ENCODE measurements at places on chromosomes 11 and 22. TPM values are rescaled to one million over a fixed set of nuclear protein-coding genes. Genes with fewer than 3 reads are reported as not detected.

GRCh38 chr11:12864316-12865156, 144.6 kb upstream of the RASSF10 start:
- DNase-seq = no peak

DNA sequence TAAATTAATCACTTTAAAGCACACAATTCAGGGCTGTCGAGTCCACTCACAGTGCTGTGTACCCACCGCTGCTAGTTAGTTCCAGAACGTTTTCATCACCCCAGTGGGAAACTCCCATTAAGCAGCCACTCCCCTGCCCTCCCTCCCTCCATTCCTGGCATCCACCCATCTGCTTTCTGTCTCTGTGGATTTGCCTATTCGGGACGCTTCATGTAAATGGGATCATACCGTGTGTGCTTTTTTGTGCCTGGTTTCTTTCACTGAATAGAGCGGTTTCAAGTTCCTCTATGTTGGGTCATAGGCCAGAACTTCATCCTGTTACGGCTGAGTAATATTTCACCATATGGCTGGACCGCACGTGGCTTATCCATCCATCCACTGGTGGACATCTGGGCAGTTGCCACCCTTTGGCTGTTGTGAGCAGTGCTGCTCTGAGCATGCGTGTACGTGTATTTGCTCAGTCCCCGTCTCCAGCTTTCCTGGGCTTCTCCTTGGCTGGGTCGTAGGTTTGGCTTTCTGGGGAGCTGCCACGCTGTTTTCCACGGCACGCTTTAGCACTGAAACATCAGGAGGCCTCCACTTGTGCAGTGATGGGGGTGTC, 30.1 kb downstream of the ARHGAP8 start:
- DNase-seq = no peak

DNA sequence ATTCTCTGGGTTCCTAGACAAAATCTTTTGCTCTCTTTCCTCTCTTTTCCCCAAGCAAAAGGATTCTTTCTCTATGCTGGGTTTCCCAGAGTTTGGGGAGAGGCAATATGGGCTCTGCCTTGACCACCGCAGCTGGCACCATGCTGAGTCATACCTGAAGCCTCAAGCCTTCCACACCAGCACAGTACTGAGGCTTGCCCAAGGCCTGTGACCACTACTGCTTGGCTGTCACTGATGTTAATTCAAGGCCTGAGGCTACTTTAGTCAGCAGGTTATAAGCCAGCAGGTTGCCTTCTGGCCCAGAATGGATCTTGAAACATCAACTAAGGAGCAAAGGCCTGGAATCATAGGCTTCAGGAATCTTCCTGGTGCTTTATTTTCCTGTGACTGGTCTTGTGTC, 185.3 kb downstream of the DYNC2H1 start:
- no peak for DNase-seq

The EMSY gene
- total RNA-seq = 34.8 TPM

DNA sequence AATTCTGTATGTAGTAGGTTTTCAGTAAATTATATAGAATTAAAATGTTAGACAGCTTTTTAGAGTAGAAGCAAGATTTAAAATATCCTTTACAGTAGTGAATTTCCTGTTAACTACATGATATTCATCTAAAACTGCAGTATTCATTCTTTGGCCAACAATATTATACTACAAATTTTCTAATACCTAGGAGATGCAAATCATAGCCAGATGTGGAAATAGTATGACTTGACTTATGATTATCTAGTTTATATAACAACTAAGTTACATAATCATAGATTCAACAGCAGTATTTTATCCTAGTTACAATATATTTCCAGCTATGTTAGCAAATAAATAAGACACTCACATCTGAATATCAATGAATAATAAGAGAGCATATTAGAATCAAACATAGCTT, 163.2 kb downstream of the MSANTD4 start:
- no peak for DNase-seq

The CCDC73 gene
- not detected for total RNA-seq

DNA sequence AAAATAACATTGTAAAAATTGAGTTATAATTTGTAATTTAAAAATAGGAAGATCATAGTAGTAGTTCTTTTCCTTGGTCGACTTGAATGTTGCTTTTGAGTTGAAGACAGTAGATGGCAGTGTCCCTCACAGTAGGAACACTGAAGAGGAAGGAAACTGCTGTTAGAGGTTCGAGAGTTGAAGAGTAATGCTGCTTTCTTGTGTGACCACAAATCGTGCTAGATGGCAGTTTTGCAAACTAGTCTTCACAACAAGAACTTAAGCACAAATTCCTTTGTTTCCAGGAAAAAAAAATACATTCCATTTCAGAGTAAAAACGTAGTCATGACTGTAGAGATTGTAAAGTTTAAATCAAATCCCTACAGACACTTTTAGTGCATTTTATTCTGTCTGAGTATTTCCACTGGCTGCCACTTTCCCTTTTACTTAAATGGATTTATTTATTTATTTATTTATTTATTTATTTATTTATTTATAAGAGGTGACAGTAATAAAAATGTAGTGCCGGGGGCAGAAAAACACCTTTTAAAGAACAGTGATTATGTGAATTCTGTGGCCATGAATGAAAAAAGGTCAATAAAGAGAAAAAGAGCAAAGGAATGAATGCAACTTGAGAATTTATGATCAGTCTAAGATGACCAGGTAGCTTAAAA, 54.6 kb downstream of the SPECC1L start:
- DNase-seq = peak; percentile 22

The KRTAP5-1 gene
- not detected for total RNA-seq

- no peak for DNase-seq
These were observed 16.7 kb upstream of the UCP3 start for GRCh38 chr11:74025467-74026166.

The DDIAS gene
- total RNA-seq = 28.7 TPM

The OR5B21 gene
- total RNA-seq = not detected

The APOL5 gene
- total RNA-seq = not detected

DNA sequence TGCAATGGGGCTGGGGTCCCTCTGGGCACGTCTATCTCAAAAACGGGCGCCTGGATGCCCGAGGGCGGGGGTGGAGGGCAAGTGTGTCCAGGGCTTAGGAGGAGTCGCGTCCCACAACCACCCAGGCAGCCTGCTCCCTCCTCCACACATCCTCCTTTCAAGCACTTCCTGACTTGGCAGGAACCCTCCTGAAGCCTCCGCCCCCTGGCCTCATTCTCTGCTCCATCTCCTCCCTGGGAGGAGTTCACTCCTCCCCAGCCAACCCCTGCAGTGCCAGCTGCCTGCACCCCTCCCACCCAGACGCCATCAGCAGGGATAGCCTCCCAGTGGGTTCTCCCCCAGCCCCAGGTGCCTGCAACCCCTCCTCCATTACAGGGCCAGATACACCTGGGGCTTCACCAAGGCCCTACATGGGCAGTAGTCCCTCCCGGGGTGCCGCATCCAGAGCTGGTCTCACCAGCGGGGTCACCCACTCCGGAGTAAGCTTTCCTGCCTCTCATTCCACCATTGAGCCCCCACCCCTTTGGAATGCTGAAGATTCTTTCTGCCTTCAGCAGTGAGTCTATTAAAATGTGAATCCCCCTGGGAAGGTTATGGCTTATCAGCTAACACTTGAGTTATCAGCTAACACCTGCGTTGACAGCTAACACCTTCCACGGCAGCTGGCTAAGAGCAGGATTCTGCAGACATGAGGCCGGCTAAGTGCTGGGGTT, 24.4 kb downstream of the RTN4R start:
- DNase-seq = peak; percentile 54

DNA sequence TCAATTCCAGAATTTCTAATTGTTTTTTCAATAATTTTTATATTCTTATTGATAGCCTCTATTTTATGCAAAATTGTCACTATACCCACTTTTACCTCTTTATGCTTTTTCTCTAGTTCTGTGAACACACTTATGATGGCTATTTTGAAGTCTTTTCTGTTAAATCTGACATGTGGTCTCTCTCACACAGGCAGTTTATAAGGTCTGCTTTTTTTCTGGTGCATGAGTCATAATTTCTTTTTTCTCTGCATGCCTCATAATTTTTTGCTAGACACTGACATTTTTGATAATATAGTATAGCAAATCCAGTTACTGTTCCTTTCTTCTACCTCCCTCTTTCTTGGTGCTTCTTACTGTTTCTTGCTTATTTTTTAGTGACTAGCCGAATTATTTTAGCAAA, 36.0 kb downstream of the ZBTB44 start:
- DNase-seq = no peak

The MUC15 gene
- not detected for total RNA-seq

DNA sequence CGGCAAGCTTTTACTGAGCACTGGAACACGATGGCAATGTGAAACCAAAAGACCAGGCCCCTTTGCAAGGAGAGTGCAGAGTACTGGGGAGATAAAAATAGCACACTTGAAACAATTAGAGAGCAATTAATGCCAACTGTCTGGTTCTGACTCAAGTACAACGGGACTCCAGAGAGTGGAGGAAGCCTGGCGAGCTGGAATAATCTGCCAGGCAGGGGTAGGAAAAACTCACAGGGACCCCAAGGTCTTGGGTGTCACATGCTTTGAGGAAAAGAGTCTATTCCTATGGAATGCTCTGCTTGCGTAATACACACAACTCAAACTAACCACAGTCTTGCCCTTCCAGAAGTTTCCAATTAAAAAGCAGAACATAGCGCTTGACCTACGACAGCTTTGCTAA, 113.0 kb upstream of the CLMP start:
- no peak for DNase-seq

DNA sequence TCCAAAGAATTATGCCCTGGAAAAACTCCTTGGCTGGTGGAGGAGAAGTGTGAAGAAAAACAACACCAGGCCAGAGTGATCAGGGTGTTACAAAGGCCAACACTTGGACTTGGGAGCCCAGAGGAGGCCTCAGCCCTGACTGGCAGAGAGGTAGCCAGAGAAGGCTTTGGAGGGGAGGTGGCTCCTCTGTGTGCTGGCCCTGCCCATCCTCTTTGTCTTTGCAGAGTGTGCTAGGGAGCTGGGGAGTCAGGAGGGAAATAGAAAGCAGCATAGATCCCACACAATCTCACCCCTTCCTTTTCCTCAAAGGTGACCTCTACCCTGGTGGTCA, 12.0 kb upstream of the P2RY6 start:
- no peak for DNase-seq

DNA sequence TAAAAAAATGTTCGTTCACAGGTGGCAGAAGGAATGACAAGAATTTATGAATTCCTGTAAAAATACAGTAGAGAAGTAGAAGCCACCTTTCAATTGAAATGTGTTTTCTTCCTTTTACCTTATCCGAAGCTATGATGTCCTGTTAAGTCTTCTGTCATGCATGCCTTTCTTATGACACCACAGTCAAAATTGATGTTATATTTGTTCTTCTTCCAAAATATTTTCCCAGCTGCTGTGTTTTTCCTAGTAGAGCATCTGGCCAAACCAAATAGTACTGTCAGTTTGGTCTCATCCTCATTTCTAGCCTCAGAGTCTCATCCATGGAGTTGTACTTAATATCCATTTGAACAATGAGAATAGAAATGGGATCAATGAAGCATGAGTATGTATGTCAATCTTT, 206.1 kb downstream of the PGR start:
- no peak for DNase-seq

The OR6T1 gene
- total RNA-seq = not detected

- no peak for DNase-seq
These were observed 10.3 kb downstream of the PRDM10 start for GRCh38 chr11:129992161-129992944.

DNA sequence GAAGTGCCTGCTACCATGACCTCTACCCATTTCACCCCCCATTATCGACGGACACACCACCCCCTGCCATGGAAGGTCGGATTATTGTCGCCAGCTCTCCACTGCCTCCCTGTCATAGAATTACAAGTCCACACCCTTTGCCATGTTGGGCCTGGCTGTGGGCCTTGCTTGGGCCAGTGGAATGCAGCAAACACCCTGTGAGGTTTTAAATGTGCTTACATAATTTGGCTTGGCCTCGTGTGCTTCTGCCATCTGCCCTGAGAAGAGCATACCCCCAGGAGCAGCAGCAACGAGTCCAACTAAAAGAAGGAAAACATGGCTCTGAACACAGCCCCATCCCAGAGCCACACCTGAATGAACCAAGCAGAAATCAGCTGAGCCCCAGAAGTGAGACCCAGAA, 94.1 kb upstream of the PRDM11 start:
- no peak for DNase-seq

DNA sequence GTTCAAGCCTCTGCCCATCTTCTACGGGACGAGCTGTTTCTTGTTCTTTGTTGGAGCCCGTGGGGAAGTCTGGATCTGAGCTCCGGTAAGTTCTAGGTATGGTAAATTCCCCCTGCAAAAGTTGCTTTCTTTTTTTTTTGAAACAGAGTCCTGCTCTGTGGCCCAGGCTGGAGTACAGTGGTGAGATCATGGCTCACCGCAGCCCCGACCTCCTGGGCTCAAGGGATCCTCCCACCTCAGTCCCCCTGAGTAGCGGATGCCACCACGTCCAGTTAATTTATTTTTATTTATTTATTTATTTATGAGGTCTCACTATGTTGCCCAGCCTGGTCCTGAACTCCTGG, 35.5 kb upstream of the MOB2 start:
- DNase-seq = no peak

The CASP12 gene
- total RNA-seq = not detected

The MMP3 gene
- total RNA-seq = not detected

DNA sequence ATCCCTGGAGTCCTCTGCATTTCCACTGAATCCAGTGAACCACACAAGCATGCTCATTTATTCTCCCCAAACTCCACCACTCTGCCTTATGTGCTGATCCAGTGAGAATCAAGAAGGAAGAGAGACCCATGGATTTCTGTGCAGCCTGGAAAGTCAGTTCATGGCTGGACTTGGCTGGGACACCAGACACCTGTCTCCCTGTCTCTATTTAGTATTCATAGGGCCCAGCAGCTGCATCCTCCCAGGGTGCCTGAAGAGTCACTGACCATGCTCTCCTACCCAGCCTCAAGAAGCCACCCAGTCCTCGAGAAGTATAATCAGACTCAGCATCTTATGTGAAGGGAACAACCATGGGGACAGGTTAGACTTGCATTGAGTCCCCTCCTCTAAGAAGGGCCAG, 83.2 kb downstream of the ZNF280B start:
- DNase-seq = no peak

The MPPED2 gene
- total RNA-seq = not detected

The LAYN gene
- total RNA-seq = 8.0 TPM

The PYGM gene
- total RNA-seq = 4.8 TPM

The SMC1B gene
- 0.44 TPM for total RNA-seq
